ENCODE measurements at places on chromosomes 1 and 21.

DNA sequence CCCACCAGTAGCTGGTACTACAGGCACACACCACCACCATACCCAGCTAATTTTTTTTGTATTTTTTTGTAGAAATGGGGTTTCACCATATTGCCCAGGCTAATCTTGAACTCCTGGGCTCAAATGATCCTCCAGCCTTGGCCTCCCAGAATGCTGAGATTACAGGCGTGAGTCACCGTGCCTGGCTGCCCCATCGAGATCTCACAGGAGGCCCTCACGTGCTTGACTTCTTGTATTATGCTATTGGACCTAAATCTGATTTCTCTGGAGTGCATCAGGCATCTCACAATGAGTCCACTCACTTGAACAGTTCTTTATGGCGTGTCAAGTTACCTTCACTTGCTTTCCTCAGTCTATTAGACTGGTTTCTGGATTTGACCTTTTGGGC is 9.3 kb upstream of the RSRP1 start:
- DNase-seq = no peak
- H3K4me3 ChIP-seq = no peak overlapping the region
- peaks cover 7% of the 10 kb centered on the region for H3K4me1 ChIP-seq
- H3K36me3 ChIP-seq = no peaks in the 10 kb centered on the region

GRCh38 chr1:1432951-1433803 is 2.3 kb upstream of the VWA1 start:
- H3K27ac ChIP-seq = peak overlapping the region; percentile 79
- no peak overlapping the region for H3K4me3 ChIP-seq
- peaks cover 17% of the 10 kb centered on the region for H3K4me1 ChIP-seq
- peak; percentile 86 for DNase-seq
- H3K36me3 ChIP-seq = no peaks in the 10 kb centered on the region
- H3K27me3 ChIP-seq = peaks cover 16% of the 10 kb centered on the region

DNA sequence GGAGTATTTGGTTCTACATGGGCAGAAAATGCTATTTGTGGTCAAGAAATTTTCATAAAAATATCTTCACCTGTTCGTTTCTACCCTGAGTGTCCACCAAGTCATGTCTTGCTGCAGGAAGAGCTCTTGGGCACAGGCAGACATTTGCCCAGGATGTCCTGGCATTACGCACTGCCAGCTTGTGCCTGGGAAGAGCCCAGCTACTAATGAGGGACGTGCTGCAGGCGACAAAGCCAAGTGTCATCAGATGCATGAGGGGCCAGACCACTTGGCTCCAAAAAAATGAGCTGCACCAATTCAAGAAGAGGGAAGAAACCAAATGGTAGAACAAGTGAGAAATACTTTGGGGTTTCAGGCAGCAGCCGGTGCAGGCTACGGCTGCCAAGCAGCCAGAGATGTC is 12.9 kb downstream of the RNU5D-1 start:
- no peak overlapping the region for H3K4me3 ChIP-seq
- no peak for DNase-seq
- H3K27me3 ChIP-seq = no peaks in the 10 kb centered on the region
- H3K4me1 ChIP-seq = peaks cover 7% of the 10 kb centered on the region

DNA sequence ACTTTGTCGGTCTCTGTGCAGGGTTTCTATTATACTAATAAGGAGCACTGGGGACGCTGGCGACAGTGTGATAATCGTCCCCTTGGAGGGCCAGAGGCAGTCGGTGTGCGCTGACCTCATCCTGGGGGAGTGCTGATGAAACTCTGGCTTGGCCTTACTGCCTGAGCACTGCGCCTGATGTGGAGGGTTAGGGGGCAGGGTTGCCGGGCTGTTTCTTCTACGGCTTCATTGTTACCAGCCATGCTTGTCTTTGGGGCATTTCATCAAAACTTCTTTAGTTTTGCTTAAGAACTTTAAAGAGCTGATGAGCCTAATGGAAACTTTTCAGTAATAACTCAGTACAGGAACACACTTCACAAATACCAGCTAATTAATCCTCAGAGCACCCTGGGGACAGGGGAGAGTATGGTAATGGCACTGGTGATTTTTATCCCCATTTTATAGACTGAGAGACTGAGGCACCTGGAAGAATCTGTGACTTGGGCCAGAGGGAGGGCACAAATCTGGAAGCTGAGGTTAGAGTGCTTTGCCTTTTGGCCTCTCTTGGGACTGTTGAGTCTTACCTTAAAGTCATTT is 81.8 kb downstream of the PEX14 start:
- DNase-seq = no peak
- H3K27ac ChIP-seq = peak overlapping the region; percentile 39

DNA sequence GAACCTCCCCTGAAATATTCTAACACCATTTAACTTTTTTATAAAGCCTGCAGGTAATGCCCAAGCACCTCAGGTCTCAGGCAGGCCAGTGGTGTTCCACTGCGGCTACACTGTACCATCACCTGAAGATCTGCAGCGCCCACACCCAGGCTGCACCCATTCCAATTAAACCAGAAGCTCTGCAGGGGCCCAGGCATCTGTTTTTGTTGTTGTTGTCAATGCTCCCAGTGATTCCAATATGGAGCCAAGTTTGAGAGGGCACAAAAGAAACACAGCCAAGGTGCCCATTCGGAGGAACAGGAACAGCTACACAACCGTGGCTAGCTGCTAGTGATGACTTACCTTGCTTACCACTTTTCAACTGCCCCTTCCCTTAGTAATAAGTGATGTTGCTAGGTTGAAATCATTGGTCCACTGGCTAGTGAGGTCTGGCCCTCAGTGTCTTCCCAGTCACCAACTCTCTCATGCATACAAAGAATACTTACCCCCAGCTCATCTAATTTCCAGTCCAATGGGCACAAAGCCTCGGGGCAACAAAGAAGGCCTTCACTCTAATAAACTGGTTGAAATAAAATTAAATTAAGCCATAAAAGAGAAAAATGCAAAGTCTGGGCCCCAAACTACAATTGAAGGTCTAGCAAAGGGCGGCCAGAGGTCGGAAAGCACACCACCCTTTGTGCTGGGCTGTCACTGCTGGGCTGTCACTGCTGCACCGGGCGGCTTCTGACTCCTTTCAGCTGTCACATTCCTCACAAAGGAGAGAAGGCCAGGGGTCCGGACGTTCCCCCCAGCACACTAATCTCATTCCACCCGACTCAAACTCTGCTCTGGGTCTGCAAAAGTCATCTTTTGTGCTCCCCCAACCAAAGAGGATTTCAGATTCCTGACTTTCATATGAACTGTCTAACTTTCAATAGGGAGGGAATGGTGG is 34.9 kb downstream of the SIPA1L2 start:
- no peaks in the 10 kb centered on the region for H3K27me3 ChIP-seq
- H3K4me1 ChIP-seq = peaks cover 13% of the 10 kb centered on the region
- H3K36me3 ChIP-seq = peaks cover 46% of the 10 kb centered on the region
- DNase-seq = no peak
- no peak overlapping the region for H3K4me3 ChIP-seq

DNA sequence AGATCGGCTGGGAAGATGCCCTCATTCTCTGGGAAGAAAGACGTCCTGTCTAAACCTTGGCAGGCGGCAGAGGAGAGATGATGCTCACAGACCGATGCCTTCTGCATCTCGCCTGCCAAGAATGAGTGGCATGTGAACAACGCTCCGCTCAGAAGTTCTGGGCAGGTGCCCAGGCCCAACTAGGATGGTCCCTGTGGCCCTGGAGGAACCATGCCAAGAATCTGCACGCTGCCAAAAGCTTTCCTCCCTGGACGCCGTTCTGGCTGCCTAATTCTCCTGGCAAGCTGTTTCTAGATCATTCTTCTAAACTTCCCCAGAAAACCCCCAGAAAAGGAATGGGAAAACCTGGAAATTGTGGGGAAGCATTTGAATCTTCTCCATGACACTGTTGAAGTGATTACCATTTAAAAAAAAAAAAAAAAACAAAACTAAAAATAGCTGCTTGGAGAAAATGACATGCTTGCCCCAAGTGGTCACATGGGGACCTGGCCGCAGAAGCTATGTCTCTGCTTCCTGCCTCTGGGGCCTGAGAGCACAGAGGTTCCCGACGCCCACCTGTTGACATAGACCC is 440.9 kb downstream of the PRDM2 start:
- H3K4me1 ChIP-seq = no peaks in the 10 kb centered on the region
- no peak overlapping the region for H3K27ac ChIP-seq
- no peak overlapping the region for H3K4me3 ChIP-seq
- H3K36me3 ChIP-seq = no peaks in the 10 kb centered on the region
- peaks cover 99% of the 10 kb centered on the region for H3K27me3 ChIP-seq

DNA sequence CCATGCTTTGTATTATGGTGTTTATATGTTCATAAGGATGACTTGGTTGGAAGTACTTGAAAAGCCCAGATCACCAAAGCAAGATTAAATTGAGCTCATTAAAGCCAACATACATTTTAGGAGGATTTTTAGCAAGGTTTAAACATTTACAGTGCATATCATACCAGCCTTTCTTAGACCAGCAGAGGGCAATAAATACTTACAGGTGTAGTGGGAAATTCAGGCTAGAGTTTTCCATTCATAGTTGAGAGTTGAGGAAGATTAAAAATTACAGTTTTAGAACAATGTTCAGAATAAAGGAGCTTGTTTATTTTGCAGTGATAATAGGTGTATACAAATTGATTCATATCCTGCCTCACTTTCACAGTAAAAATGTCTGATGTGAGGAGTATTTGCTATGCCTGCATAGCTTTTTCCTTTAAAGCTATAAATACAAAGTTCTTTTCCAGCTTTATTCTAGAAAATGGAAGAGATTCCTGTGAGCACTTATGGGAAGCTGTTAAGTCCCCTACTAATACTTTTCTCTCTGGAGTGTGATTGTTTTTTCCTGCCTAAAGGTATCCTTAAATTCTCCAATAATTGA is 35.3 kb downstream of the DTL start:
- H3K27ac ChIP-seq = no peak overlapping the region
- DNase-seq = no peak
- H3K4me1 ChIP-seq = no peaks in the 10 kb centered on the region
- H3K4me3 ChIP-seq = no peak overlapping the region
- H3K36me3 ChIP-seq = peaks cover 65% of the 10 kb centered on the region
- H3K27me3 ChIP-seq = no peaks in the 10 kb centered on the region

GRCh38 chr21:45146801-45147200 is 72.4 kb downstream of the ADARB1 start:
- H3K36me3 ChIP-seq = no peaks in the 10 kb centered on the region
- H3K4me1 ChIP-seq = no peaks in the 10 kb centered on the region
- no peaks in the 10 kb centered on the region for H3K27me3 ChIP-seq
- no peak for DNase-seq
- no peak overlapping the region for H3K27ac ChIP-seq

GRCh38 chr1:191889623-191890003 is 268.6 kb upstream of the RGS18 start:
- H3K4me3 ChIP-seq = no peak overlapping the region
- no peaks in the 10 kb centered on the region for H3K27me3 ChIP-seq
- no peaks in the 10 kb centered on the region for H3K4me1 ChIP-seq
- H3K27ac ChIP-seq = no peak overlapping the region
- no peaks in the 10 kb centered on the region for H3K36me3 ChIP-seq

Data from endodermal cell (in vitro differentiated cells).